Karpas-422 (cell line): ENCODE measurements at places on chromosomes 6 and 20. TPM values are rescaled to one million over a fixed set of nuclear protein-coding genes. Genes with fewer than 3 reads are reported as not detected.
A peak's percentile ranks its signal among the peaks of the same experiment; 100 is the strongest.

- no peak overlapping the region for H3K27ac ChIP-seq
- H3K27me3 ChIP-seq = no peaks in the 10 kb centered on the region
- no peak overlapping the region for H3K4me3 ChIP-seq
- no peak for DNase-seq
- H3K36me3 ChIP-seq = no peaks in the 10 kb centered on the region
Measured at GRCh38 chr6:152404086-152404857, 232.9 kb downstream of the SYNE1 start.

DNA sequence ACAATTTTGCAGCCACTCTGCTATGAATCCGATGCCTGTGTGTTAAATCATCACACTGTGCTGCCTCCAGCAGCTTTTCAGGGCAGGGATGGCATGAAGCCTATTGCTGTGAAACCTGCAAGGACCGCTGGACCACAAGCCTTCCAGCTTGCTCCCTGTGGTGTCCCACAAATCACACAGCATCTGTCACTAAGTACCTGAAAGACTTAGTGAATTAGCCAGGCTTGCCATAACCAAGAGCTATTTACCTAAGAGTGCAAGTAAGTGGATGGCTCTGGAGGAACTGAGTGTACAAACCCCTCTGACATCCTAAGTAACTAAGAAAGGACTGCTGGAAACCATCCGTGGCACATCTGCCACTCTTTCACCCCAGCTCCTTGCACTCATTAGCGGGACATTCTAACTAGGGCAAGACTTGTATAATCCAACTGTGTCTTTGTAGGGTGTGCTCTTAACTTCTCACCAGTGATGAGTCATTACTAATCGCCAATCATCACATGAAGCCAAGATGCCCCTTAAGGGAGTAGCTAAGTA lies 34.7 kb downstream of the FOXQ1 start:
- no peak overlapping the region for H3K4me3 ChIP-seq
- H3K4me1 ChIP-seq = no peaks in the 10 kb centered on the region
- no peak for DNase-seq
- H3K27ac ChIP-seq = no peak overlapping the region
- H3K27me3 ChIP-seq = no peaks in the 10 kb centered on the region; the same call in 1 of the 2 replicates

DNA sequence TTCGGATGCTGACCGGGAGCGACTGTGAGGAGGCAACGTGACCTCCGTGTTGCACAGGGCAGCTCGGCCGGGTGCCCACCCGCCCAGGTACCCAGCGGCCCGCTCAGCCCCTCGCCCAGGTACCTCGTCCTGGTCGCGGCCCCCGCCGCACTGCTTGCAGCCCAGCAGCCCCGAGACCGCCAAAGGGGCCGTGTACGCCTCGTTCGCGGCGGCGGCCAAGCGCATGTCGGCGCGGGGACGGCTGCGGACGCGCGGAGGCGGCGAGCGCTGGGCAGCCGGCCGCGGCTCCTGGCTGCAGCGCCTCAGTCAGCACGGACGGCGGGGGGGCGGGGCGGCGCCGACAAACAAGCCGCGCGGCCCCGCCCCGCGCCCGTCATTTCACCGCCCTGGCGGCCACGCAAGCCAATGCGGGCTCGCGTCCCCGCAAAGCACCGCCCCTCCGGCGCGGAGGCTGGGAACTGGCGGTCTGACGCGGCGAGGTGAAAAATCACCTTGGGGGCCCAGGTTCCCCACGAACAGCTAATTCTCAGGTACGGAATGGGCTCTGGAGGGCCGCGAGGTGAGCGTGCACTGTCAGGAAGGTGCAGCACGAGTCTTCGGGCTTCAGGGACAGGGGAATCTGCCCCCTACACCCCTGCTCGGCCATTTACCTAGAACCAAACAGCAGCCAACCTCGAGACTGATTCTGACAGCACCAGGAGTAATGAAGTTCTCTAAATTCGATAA lies 85.2 kb downstream of the SESN1 start:
- peaks cover 16% of the 10 kb centered on the region for H3K4me1 ChIP-seq
- peak overlapping the region; percentile 85 for H3K4me3 ChIP-seq

DNA sequence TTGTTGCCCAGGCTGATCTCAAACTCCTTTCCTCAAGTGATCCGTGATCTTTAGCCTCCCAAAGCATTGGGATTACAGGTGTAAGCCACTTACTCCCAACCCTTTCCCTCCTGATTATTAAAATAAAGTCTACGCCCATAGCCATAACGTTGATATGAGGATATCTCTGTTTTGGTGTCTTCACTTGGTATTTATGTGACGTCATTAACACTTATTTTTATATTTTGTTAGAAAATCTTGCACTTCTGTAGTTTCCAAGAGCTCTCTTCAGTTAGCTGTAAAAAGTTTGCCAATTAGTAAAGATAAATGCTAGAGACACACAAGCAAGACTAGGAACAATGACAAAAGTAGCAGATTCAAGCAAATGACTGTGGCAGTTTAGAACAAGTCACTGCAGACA lies 115.6 kb upstream of the HSF2 start:
- H3K27ac ChIP-seq = no peak overlapping the region
- H3K36me3 ChIP-seq = no peaks in the 10 kb centered on the region
- DNase-seq = no peak
- H3K27me3 ChIP-seq = no peaks in the 10 kb centered on the region

MEI4 gene
- not detected in 2 replicates for total RNA-seq

GRCh38 chr20:58012731-58013510 lies 215.5 kb downstream of the ANKRD60 start:
- peaks cover 12% of the 10 kb centered on the region for H3K4me1 ChIP-seq
- H3K4me3 ChIP-seq = no peak overlapping the region
- DNase-seq = no peak
- H3K36me3 ChIP-seq = no peaks in the 10 kb centered on the region
- H3K27ac ChIP-seq = no peak overlapping the region

TINAG gene
- total RNA-seq = not detected in 2 replicates

- no peaks in the 10 kb centered on the region for H3K27me3 ChIP-seq
- H3K4me3 ChIP-seq = no peak overlapping the region
- H3K36me3 ChIP-seq = no peaks in the 10 kb centered on the region
- H3K27ac ChIP-seq = no peak overlapping the region
- H3K4me1 ChIP-seq = peaks cover 5% of the 10 kb centered on the region
- DNase-seq = no peak
Measured at GRCh38 chr6:44169886-44170570, 11.4 kb downstream of the CAPN11 start.

DNA sequence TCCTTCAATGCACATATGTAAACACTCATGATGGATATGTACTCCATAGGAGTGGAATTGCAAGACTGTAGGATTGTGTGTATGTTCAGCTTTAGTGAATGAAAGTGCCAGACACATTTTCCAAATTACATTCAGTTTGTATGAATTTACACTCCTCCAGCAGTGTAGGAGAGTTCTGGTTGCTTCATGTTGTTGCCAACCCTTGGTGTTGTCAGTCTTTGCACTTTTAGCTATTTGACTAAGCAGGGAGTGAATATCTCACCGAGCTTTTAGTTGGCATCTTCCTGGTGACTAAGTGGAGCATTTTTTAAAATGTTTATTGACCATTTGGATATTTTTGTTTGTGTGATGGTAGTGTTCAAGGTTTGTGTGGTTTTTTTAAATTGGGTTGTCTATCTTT lies 23.9 kb downstream of the NKX2-4 start:
- no peak overlapping the region for H3K4me3 ChIP-seq
- peaks cover 10% of the 10 kb centered on the region for H3K36me3 ChIP-seq
- H3K27ac ChIP-seq = no peak overlapping the region

BTN2A1 gene
- total RNA-seq = 6.4 and 12.6 TPM in 2 replicates

DNA sequence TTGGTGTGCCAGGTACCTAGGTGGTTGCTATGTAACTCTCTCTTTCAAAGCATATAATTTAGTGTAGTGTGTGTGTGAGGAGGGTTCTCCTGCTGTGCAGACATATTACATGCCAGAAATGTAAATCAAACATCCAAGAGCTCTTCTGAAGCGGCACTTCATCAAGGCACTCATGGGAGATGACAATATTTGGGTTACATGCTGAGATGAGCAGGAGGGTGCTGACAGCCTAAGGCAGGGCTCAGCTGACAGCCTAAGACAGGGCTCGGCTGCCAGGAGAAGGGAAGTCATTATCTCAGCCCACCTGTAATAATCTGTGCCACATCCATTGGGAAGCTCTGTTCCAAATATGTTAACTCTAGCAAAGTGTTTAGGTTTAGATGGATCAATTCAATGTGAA lies 39.1 kb downstream of the ADGRF5 start:
- no peaks in the 10 kb centered on the region for H3K36me3 ChIP-seq
- DNase-seq = no peak
- H3K27ac ChIP-seq = no peak overlapping the region
- H3K4me3 ChIP-seq = no peak overlapping the region

DNA sequence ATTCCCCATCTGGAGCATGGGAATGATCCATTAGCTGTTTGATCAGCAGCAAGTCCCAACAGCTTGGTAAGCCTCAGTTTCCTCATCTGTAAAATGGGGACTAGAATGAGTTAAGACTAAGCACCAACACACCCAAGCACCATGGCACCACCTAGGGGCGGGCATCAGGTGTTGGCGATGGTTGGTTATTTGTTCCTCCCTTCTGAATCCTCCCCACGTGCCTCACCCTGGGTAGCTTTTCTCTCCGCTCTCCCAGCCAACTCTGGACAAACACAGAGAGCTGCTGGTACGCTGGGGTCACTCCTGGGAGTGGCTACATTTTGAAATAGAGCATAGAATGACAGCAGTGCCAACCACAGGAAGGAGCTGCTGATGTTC lies 13.3 kb upstream of the ITPR3 start:
- H3K27me3 ChIP-seq = no peaks in the 10 kb centered on the region
- H3K4me1 ChIP-seq = no peaks in the 10 kb centered on the region
- no peak overlapping the region for H3K27ac ChIP-seq
- no peaks in the 10 kb centered on the region for H3K36me3 ChIP-seq
- no peak overlapping the region for H3K4me3 ChIP-seq

- DNase-seq = peak; percentile 76
- H3K4me1 ChIP-seq = no peaks in the 10 kb centered on the region
- H3K27me3 ChIP-seq = no peaks in the 10 kb centered on the region
- H3K36me3 ChIP-seq = no peaks in the 10 kb centered on the region
- no peak overlapping the region for H3K4me3 ChIP-seq
Measured at GRCh38 chr6:40912158-40912946, 126.7 kb downstream of the UNC5CL start.

WFDC12 gene
- not detected in 2 replicates for total RNA-seq

DNA sequence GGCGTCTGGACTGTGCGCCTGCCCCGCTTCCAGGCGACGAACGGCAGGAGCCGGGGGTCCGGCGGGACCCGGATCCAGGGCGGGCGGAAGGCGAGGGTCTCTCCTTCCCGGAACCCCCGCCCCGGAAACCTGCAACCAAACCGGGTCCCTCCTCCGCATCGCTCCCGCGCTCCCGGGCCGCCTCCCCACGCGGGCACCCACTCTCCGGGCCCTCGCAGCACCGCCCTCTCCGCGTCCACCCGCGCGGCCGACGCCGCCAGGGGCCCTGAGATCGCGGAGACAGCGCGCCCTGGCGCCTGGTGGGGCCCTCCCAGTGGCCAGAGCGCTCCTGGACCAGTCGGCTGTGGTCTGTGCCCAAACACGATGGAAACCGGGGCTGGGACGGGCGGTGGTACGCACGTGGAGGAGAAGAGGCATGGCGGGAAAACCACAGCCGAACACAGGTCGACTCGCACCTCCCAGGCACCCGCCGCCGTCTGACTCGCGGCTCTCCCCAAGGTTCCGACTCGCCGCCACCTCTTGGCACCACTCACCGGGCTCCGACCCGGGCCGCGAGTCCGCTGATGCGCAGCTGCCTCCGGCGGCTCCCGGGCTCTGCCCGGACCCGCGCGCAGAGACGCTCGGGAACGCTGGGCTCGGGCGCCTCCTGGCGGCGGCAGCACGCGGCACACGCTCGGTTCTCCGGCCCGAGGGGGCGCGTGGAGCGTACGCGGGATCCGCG lies 7.9 kb downstream of the NKX2-2 start:
- H3K27me3 ChIP-seq = no peaks in the 10 kb centered on the region
- no peaks in the 10 kb centered on the region for H3K36me3 ChIP-seq
- H3K27ac ChIP-seq = no peak overlapping the region
- H3K4me3 ChIP-seq = no peak overlapping the region
- no peaks in the 10 kb centered on the region for H3K4me1 ChIP-seq

- no peak overlapping the region for H3K4me3 ChIP-seq
- H3K36me3 ChIP-seq = no peaks in the 10 kb centered on the region
- H3K27me3 ChIP-seq = no peaks in the 10 kb centered on the region
- no peak for DNase-seq
- no peak overlapping the region for H3K27ac ChIP-seq
Measured at GRCh38 chr6:2061880-2062279, 183.5 kb downstream of the GMDS start.

DNA sequence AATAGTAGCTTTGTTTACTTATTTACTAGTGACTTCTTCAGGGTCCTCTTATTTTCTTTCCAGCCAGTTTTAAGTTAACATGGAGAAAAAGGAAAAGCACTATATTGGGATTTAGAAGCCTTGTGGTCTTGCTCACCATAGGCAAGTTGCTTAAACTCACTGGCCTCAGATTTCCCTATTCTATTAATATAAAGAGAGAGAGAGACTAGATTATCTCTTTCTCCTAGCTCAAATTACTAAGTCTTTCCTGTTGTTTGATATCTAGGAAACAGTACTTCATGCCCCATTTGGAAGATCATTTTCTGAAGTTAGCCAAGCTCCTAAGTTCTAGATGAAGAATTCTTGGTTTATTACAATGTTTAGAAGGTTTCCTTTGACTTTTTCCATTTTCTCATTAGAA lies 32.5 kb downstream of the CTNNBL1 start:
- peaks cover 39% of the 10 kb centered on the region for H3K4me1 ChIP-seq
- no peaks in the 10 kb centered on the region for H3K27me3 ChIP-seq
- H3K27ac ChIP-seq = peak overlapping the region; percentile 24; the same call in 1 of the 2 replicates
- no peaks in the 10 kb centered on the region for H3K36me3 ChIP-seq
- H3K4me3 ChIP-seq = no peak overlapping the region

- no peak overlapping the region for H3K27ac ChIP-seq
- H3K4me1 ChIP-seq = peaks cover 7% of the 10 kb centered on the region; the same call in 1 of the 2 replicates
- DNase-seq = no peak
- no peak overlapping the region for H3K4me3 ChIP-seq
Measured at GRCh38 chr6:116397914-116398313, 27.2 kb downstream of the DSE start.

MTRF1L gene
- 17.4 and 23.2 TPM in 2 replicates for total RNA-seq
